ENCODE measurements at places on chromosomes 5 and 9. TPM values are rescaled to one million over a fixed set of nuclear protein-coding genes. Genes with fewer than 3 reads are reported as not detected.

DNA sequence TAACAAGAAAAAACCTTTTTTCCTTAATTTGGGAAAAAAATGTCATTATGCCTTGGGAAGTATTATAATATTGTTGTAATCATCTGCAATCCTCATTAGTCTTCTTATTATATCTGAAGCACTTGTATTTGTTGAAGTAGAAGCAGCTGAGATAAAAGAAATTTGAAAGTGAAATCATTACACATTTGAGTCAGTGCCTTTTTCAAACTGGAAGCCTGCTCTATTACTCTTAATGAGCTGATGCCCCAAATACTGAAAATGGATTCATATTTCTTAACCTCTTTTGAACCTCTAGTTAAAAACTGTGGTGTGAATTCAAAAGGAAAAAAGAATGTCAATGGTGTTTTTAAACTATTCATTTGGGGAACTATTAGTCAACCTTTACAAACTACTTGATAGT is 1027.7 kb downstream of the NR2F1-AS1 start:
- no peak overlapping the region for H3K4me3 ChIP-seq
- no peaks in the 10 kb centered on the region for H3K27me3 ChIP-seq

- H3K27ac ChIP-seq: peak overlapping the region; percentile 90
- H3K4me3 ChIP-seq: no peak overlapping the region
- no peaks in the 10 kb centered on the region for H3K27me3 ChIP-seq
Measured at GRCh38 chr9:131670247-131671132, 69.4 kb downstream of the RAPGEF1 start.

DNA sequence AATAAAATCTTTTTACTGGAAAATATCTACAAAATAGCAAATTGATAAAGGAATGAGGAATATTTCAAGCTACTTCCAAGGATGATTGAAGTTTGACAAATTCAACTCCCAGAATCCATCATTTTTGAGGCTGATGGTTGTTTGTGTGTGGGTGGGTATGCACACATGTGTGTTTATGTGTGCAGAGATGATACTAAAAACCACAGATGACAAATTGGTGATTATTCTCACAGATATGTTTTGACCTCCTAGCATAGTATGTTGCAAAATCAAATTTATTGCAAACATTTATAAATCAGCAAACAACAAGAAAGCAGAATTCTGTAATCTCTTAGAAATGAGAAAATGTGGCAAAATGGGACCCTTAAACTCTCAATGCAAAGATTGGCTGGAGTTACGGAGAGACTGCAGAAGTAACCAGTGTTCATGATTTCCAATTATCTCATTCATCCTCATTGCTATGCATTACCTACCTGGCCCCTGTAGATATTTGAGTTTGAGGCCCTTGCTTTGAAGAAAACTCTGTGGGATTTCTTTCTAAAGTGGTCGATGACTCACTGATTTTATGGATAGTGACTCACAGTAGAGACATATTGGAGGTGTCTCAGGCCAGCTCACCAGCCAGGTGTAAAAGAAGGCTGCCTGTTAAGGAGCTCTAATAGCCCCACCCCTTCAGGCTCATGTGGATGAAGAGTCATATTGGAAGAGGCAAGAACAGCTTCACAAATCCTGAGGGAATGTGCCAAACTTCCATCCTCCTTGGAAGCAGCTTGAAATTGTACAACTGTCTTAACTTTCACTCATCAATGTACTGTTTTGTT is 44.6 kb upstream of the TMC1 start:
- no peak for DNase-seq
- H3K4me3 ChIP-seq: no peak overlapping the region
- no peaks in the 10 kb centered on the region for H3K36me3 ChIP-seq
- no peaks in the 10 kb centered on the region for H3K27me3 ChIP-seq
- H3K4me1 ChIP-seq: peaks cover 6% of the 10 kb centered on the region
- peak overlapping the region; percentile 65 for H3K27ac ChIP-seq

DNA sequence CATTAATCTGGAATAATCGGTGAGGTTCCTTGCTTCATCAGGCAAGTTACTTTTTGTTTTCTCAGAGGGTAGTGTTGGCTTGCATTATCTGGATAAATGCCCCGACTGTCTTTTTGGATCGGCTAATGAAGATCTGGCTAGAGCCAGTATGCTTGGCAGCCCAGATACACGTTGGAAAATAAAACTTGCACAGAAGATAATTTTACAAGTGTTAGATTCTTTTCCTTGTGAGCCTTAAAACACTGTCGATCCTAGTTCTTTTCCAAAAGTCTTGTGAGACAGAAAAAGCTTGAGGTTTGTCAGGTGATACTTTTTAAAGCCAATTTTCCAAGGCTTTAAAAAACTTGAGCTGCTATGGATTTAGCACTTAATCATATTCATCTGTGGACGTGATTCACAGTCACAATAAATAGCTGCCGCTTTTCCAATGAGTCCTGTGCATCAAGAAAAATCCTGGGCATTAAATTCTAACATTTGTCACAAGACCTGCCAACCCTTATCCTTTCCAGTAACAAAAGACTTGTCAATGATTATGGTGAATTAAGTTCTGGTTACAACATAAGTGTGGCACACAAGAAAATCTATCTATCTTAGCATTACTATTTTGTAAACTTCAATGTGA is 68.5 kb downstream of the PRLR start:
- H3K27me3 ChIP-seq: no peaks in the 10 kb centered on the region
- H3K4me3 ChIP-seq: no peak overlapping the region
- DNase-seq: peak; percentile 12
- H3K36me3 ChIP-seq: no peaks in the 10 kb centered on the region

DNA sequence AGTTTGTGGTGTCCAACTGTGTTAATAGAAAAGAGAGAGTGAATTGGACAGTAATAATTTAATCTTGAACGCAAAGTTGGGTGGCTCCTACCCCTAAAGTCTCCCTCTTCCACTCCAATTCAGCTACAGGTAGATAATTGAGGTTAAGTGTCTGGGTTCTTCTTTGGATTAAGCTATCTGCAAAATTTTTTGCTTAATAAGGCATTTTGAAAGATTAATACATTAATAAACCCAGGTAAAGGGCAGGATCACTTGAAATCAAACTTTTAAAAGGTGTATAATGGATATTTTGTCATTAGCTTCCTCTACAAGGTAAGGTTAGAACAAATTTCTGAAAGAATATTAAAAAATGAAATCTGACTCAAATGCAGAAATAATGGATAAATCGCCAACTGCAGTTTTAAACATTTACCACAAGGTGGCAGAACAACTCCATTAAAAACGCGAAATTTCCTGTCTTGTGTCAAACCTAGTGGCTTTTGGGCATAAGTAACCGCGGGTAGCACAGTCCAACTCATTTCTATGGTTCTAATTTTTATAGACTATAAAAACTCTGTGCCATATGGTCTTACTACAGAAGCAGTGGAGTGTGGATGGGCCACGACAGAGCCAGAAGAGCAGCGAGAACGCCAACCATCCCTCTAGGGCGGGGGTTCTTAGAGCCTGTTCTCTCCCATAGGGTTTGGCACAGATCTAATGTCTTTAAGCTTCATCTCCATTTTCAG is 276.5 kb downstream of the ARHGEF28 start:
- no peaks in the 10 kb centered on the region for H3K4me1 ChIP-seq
- H3K36me3 ChIP-seq: no peaks in the 10 kb centered on the region
- H3K27ac ChIP-seq: no peak overlapping the region
- H3K4me3 ChIP-seq: no peak overlapping the region
- no peaks in the 10 kb centered on the region for H3K27me3 ChIP-seq

DNA sequence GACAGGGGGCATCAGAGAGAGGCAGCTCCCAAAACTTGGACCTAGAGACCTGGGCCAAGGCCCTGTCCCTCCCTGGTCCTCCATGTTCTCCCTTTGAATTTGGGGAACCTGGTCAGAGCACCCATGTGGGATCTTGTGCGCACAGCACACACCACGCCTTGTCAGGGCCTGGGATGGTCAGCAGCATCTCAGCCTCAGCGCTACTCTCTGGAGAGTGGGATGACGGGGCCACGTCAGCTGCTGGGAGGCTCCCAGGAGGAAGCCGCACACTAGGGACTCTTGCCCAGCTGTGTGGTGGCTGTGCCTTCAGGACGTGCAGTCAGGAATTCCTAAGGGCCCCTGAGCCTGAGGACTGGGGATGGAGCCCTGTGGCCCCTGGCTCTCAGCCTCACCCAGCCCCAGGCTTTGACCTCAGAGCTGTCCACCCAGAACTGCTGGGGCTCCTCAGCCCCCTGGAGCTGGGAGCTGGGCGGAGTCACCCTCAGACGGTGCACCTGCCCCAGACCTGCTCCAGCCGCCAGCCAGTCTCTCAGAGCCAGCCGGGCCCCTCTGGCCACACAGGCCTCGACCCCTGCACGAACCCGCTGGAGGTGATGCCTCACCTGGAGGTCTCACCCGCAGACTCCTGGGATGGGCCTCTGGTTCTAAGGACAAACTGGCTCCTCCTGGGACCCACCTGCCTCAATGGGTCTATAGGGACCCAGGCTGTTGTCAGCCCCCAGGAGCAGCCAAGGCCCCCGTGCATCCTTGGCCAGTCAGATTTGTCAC is 38.3 kb upstream of the EGFL7 start:
- H3K4me3 ChIP-seq: no peak overlapping the region
- peak overlapping the region; percentile 49 for H3K27ac ChIP-seq
- no peak for DNase-seq
- peaks cover 25% of the 10 kb centered on the region for H3K4me1 ChIP-seq

DNA sequence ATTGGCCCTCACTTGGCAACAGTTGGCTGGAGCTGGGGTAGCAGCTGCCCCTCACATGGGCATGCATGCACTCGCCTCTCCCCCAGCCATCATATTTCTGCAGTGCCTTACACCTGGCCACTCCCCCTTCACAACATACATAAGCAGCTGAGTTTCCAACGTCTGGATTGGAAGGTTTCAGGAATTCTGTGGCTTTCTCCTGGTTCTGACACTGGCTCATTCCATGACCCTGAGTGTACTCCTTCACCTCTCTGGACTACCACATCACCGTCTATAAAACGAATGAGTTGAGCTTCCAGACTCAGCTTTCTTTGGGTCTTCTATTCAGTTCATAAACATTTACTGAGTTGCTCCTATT is 84.3 kb downstream of the GALNT10 start:
- no peaks in the 10 kb centered on the region for H3K27me3 ChIP-seq
- no peaks in the 10 kb centered on the region for H3K36me3 ChIP-seq
- H3K4me1 ChIP-seq: peaks cover 4% of the 10 kb centered on the region

GRCh38 chr9:107288701-107289100 is 5.6 kb downstream of the RAD23B start:
- no peaks in the 10 kb centered on the region for H3K36me3 ChIP-seq
- H3K4me1 ChIP-seq: peaks cover 73% of the 10 kb centered on the region
- peak overlapping the region; percentile 74 for H3K27ac ChIP-seq
- H3K27me3 ChIP-seq: no peaks in the 10 kb centered on the region
- DNase-seq: no peak
- H3K4me3 ChIP-seq: no peak overlapping the region

DNA sequence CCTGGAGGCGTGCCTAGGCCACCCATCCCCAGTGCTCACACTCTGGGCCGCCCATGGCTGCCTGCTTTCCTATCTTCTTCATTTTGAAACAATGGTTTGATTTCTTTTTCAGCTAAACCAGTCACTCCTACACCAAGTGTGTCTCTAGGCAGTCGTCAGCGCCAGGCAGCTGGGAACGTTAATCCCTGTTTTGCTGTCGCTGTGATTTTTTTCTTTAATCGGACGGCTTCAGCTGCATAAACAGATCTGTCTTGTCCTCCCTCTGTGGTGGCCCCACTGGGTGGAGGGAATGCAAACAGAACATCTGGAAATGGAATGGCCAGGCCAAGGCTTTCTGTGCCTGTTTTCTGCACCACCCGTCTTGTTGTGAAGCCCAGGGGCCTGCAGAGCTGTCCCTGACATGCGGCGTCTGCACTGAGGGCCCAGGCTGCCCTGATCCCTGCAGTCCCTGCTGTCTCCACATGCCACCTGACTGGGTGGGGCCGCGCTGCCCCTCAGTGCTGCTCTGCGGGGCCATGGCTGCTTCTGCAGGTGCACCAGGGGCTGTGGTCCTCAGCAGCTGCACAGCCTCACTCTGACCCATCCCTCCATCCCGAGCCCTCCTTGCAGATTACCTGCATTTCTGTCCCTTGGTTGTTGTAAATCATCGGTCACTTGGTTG is 51.5 kb downstream of the WNK2 start:
- DNase-seq: no peak
- no peak overlapping the region for H3K4me3 ChIP-seq
- H3K4me1 ChIP-seq: peaks cover 13% of the 10 kb centered on the region
- H3K27ac ChIP-seq: no peak overlapping the region
- no peaks in the 10 kb centered on the region for H3K36me3 ChIP-seq

Gene SPINK1
- total RNA-seq: not detected

DNA sequence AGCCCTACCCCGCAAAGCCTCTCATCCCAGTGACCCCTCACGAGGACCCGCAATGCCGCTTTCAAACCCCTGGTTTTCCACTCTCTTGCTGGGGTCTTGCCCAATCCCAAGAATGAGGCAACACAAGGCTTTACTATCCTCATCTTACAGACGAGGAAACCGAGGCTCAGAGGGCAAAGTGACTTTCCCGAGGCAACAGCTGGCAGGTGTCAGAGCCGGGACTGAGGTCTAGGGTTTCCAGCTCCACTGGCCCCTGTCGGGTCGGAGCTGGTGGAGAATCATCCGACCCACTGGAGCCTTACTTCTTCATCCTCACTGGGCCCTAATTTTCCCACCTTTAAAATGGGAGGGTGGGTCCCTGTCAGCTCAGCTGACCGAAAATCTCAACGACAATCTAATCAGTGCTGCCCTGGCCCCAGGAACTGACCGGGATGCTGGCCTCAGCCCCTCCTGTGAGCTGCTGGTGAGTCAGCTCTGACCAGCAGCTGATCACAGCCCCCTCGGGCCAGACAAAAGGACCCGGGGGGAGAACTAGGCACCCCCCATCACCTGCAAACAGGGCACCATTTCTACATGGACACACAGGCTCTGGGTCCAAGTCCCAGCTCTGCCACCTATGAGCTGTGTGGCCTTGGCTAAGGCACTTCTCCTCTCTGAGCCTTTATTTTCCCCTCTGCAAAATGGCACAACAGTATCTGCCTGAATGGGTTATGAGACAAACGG is 72.7 kb upstream of the STXBP1 start:
- no peaks in the 10 kb centered on the region for H3K27me3 ChIP-seq
- peak overlapping the region; percentile 38 for H3K27ac ChIP-seq
- H3K36me3 ChIP-seq: no peaks in the 10 kb centered on the region
- peaks cover 23% of the 10 kb centered on the region for H3K4me1 ChIP-seq
- DNase-seq: no peak

Gene PCDHGA11
- 1.3 TPM for total RNA-seq

- H3K27ac ChIP-seq: no peak overlapping the region
- no peaks in the 10 kb centered on the region for H3K36me3 ChIP-seq
- no peak overlapping the region for H3K4me3 ChIP-seq
- no peak for DNase-seq
- no peaks in the 10 kb centered on the region for H3K27me3 ChIP-seq
Measured at GRCh38 chr5:127839496-127840197, 136.5 kb downstream of the CCDC192 start.
